Nucleus accumbens (tissue), 56 donors: ENCODE measurements at places on chromosomes 7 and 10.

GRCh38 chr7:144622745-144623144, 213.1 kb downstream of the TPK1 start:
- no peak for DNase-seq

GRCh38 chr10:123930340-123931001, 38.9 kb upstream of the CPXM2 start:
- no peak for DNase-seq

DNA sequence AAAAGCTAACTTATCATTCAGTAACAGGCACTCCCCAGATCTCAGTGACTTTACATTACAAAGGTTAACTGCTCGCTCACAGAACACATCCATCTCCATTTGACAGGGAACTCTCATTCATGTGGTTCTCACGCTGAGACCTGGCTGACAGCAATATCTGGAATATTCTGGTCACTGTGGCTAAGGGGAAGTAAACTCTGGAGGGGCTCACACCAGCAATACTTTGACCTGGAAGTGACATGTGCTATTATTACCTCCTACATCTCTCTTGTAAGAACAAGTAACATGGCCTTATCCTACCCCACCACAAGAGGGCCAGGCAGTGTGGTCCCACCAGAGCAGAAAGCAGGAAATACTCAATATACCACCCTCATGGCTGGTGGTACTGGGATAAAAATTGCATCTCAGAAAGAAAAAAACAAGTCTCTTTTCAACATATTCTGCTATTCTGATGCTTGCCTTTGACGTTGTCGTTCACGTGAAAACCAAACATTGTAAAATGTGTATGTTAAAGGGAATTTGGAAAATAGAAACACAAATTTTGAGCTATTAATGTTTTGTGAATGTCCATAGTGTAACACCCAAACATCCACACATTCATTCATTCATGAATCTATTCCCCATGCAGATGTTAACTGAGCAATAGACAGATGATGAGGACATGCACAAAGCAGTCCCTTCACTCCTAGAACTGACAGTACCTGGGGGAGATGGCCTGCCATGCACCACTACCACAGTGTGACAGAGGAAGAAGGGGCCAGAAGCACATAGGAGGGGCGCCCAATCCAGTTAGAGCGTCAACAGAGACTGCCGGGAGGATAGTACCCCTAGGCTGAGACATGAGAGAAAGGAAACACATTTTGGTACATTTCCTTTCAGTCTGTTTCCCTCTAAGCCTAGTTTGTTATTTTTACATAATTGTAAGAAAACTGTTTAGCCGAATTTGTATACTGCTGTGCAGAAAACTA, 166.0 kb upstream of the SP4 start:
- no peak for DNase-seq

DNA sequence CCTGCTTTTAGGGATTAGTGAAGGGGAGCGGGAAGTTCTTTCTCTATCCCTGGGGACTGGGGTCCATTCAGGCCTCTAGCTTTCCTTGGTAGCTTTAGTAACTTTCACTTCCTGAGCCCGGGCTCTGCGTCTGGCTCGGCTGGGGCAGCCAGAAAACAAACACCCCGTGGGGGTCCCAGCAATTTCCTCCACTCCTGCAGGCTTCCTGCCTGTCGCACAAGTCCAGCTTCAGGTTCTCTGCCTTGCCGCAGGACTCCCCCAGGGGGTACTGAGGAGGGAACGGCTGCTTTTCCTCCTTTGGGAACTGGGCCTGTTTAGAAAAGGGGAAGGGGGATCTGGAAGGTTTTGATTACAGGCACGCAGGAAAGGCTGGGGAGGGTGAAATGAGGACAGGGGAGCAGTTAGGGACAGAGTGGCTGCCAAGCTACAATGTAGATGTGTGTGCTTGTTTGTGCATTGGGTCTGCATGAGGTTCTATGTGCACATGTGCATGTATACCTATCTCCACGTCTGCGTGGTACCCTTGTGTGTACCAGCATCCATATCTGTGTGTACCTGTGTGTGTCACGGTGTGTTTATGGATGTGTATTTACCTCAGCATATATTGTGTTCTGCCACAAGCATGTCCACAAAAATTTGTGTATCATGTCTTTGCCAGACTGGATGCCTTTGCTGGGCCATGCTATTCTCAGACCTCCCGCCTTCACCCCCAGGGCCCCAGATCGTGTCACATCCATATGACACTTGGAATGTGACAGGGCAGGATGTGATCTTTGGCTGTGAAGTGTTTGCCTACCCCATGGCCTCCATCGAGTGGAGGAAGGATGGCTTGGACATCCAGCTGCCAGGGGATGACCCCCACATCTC, 2.0 kb downstream of the KAZALD1 start:
- no peak for DNase-seq

DNA sequence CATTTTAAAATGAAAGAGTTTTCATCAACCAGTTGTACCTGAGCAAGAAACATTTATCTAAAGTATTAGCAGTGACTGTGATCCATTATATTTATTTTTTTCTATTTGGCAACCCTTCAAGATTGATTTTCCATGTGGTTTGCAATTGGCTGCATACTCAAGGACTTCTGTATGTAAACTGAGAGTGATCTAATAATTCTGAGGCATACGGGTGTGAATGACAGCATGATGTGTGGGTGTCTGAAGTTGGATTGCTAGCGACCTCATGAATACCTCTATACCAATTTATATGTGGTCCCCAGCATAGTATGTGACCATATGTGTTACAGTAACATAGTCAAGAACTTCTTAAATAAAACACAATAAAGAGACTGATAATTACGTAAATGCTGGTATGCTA, 8.2 kb upstream of the MPP7 start:
- no peak for DNase-seq

GRCh38 chr7:105387508-105388355, 989 bp downstream of the SRPK2 start:
- peak; percentile 56 for DNase-seq

GRCh38 chr10:129511086-129511485, 44.0 kb downstream of the MGMT start:
- DNase-seq, result no peak

- DNase-seq, result peak; percentile 30
Observed at GRCh38 chr7:129949292-129950133, 3.2 kb downstream of the UBE2H start.

DNA sequence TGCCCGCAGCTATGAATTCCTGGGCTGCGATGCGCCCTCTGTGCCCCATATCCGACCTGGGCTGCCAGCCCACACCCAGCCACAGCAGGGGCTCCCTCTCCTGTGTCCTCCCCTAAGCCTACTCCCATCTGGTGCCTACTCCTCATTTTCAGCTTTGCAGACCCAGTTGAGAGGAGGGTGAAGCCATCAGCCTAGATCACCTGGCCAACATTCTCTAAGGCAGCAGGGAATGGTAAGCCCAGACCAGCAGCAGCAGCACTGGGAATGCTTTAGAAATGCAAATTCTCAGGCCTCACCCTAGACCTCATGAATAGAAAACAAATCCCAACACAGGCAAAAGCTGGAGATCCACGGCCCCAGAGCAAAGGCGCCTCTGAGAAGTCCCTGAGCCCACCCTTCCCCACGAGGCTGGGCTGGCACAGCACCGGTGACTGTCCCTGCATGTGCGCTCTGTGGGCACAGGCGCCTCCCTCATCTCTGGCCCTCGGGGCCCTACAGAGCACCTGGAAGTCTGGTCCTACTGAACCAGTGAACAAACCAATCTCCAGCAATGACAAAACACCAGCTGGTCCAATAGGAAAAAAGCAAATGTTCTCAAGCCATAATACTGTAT, 161.4 kb downstream of the GFRA1 start:
- DNase-seq, result no peak

DNA sequence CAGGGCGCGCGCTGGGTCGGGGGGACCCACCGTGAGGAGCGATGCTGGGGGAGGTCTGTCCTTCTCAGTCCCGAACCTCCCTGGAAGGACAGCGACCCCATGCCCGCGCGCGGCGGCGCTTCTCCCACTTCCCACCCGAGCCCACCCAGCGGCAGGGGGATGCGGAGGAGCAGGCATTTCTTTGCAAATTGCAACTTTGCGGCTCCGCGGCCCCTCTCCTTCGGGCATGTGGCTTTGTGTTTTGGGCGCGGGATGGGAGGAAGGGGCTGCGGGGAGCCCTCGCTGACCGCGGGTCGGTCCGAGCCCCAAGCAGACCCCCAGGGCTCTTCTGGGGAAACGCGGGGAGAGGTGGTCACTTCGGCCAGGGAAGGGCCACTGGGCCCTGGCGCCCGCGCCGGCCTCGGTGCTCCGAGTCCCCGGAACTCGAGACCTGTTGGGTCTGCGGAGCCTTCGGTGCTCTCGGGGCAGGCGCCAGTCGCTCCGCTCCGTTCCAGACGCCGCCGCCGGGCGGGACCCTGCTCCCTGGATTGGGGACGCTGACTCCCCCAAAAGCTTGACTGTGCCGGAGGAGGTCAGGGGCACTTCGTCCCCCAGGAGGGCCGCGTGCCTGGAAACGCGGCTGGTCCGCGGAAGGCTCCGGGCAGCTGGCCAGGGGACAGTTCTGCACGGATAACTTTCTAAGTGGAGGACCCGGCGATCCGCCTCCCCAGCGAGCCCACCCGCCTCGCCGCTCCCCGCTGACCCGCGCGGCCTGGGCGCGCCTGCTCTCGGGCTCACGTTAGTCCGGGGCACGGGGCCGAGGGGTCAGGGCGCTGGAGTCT, 164.2 kb upstream of the DPP6 start:
- no peak for DNase-seq

DNA sequence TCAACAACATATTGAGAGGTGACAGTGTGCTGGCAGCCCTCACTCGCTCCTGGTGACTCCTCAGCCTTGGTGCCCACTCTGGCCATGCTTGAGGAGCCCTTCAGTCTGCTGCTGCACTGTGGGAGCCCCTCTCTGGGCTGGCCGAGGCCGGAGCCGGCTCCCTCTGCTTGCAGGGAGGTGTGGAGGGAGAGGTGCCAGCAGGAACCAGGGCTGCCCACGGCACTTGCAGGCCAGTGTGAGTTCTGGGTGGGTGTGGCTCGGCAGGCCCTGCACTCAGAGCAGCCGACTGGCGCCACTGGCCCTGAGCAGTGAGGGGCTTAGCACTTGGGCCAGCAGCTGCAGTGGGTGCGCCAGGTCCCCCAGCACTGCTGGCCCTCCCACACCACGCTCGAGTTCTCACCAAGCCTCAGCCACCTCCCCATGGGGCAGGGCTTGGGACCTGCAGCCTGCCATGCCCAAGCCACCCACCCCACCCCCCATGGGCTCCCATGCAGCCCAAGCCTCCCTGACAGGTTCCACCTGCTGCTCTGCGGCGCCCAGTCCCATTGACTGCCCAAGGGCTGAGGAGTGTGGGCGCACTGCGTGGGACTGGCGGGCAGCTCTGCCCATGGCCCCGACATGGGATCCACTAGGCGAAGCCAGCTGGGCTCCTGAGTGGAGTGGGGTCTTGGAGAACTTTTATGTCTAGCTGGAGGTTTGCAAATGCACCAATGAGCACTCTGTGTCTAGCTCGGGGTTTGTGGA, 377.1 kb upstream of the ANKRD30A start:
- no peak for DNase-seq

DNA sequence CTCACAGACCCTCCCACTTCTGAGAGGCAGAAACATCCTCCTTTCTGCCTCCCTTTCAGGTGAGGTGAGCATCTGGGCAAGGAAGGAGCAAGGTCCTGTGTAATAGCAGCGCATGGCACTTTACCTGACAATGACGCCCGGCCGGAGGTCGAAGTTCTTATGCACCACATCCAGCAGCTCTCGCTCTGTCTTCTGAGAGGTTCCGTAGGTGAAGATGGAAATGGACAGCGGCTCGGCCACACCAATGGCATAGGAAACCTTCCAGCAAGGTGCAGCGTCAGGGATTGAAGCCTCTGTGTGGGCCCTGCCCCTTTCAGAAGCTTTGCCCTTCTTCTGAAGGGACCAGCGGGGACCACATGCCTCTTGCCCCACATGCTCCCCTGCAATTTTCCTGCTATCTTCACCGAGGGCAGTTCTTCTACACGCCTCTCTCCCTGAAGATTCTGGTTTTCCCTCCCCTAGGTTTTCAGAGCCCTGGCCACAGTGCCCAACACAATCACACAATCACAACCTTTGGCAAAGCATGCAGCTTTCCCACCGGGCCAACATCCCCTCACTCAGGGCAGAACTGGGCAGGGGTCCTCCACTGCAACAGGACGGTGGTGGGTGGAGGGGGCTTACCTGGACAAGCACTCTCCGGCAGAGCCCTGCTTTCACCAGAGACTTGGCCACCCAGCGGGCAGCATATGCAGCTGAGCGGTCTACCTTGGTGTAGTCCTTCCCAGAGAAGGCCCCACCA, 14.9 kb downstream of the MAT1A start:
- no peak for DNase-seq

DNA sequence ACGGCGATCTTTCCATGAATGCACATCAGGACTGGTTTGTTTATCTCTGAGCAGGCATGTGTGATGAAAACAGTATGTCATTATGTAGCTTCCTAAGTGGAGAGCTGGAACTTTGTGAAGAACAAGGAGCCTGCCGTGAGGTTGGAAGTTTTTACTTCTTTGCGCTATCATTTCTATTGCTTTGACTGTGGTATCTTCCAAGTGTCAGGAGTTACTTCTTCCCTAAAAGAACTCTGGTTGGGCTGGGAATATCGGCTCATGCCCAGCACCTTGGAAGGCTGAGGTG, 167.4 kb upstream of the AHR start:
- no peak for DNase-seq

GRCh38 chr7:158240801-158241200, 346.8 kb downstream of the PTPRN2 start:
- no peak for DNase-seq

DNA sequence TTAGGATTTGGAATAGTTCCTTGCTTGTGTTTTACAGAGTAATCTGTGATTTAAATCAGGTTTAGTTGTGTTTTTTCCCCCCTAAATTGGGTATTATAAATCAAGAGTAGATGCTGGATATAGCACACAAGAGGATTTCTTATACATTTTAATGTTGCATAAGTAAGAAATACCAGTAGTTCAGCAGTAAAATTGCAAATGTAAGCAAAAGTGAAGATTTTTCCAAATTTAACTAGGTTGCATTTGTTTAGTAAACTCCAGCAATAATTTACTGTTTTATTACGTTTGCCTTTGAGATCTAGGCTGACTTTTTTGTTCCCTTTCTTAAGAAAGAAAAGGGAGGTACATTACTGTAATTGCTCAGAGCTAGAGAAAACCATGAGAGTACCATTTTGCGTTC, 207.3 kb downstream of the LRMDA start:
- no peak for DNase-seq

DNA sequence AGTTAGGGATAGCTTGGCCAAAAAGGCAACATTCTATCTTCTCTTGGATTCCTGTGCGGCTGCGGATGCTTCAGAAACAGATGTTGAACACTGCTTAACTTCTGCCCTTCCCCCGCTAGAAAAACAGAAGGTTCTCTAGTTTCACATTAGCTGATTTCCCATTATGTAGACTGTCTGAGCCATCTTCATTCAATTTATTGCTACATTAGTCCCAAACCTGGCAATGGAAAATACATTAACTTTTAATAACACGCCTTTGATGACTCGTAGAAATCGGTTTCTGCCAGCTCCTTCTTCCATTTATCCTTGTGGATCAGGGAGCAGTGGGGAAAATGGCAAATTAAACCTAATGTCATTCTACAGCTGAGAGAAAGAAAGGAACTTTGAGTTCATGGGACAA, 119.9 kb downstream of the SLC16A9 start:
- no peak for DNase-seq

GRCh38 chr7:77960336-77960735, 161.8 kb downstream of the PHTF2 start:
- DNase-seq, result no peak
